ENCODE measurements at places on chromosomes 16 and 17.

- no peak for DNase-seq
Measured at GRCh38 chr17:17873450-17873991, 36.7 kb upstream of the SREBF1 start.

GRCh38 chr16:3328643-3329042 lies 23.3 kb downstream of the ZNF75A start:
- DNase-seq = no peak

- DNase-seq = no peak
Measured at GRCh38 chr17:43353393-43353792, 45.4 kb upstream of the ARL4D start.

DNA sequence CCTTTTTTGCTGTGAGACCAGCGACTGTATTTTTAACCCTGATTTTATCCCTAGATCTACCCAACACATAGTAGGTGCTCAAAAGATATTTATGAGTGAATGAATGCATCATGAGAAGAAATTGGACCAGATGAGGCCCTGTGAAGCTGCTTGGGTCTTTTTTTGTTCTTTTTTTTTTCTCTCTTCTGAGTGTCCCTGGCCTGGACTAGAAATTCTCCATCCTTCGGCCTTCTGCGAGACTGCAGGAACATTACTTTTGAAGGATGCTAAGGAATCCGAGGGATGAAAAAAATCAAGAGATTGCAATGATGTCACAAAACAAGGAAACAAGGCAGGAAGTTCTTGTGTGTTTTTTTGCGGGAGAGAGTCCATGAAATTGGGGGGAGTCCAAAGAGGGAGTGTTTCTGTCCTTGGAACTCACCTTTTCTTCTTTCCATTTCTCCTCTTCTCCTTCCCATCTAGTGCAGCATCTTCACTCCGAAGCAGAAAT lies 560 bp upstream of the RUSF1 start:
- DNase-seq = no peak

DNA sequence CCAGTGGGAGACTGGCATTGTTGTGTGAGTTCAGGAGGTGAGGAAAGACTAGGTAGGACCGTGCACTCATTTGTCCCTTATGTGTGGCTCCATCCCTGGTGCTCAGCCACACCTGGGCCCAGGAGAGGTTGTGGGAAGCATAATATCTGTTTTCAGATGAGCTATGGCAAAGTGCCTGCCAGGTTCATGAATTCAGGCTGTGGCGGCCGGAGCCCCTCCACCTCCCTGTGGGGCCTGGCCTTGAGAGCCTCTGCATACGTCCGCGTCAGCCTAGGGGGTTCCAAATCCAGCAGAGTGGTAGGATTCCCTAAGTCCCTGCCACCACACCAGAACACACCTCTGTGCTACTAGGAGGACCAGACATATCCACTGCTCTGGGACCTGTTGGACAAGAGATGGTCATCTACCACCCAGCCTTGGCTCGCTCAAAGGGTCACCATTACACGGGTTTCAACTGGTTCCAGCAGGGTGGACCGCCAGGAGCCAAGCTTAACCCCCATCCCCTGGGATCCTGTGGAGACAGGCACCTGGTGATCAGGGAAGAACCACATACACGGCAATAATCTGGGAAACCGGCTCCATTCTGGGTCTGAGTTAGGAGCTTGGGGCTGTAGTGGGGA lies 2.0 kb downstream of the B3GNT9 start:
- no peak for DNase-seq

DNA sequence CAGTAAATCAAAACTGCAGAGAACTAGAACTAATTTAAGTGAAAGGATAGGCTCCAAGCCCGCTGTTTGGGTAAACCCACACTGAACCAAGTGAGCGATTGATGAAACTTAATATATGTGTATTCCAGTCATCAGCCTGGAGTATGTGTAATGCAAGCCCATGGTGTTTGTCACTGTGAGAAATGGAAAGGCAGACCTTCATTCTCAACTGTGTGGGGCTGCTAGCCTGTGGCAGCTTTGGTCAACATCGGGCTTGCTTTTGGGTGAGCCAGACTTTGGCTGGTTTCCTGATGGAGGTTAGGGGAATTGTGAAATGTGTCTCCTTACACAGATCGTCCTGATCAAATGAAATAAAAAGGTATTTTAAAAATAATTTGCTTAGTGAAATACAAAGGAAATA lies 279.9 kb downstream of the IRX3 start:
- no peak for DNase-seq

DNA sequence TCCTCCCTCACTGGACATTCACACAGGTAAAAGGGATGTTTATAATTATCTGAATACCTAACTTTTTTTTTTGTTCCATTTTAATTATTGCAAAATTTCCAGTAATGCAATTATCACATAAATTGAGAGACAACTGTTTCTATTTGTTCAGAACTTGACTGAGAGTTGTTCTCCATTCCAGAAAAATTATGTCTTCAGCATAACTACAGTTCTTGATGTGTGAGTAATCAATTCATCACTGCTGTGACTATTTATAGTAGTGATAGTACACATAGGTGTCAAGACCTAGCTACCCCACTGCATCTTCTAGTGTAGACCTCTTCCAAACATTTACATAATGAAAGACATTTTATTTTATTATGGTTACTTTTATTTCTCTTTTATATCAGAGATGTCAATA lies 5.8 kb upstream of the TNRC6A start:
- DNase-seq = no peak

DNA sequence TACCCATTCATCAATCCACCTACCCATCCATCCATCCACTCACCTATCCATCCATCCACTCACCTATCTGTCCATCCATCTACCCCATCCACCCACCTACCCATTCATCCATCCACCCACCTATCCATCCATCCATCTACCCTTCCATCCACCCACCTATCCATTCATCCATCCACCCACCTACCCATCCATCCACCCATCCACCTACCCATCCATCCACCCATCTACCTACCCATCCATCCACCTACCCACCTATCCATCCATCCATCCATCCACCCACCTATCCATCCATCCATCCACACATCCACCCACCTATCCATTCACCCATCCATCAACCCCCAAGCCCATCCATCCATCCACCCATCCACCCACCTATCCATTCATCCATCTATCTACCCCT lies 267.1 kb downstream of the MRTFB start:
- no peak for DNase-seq

DNA sequence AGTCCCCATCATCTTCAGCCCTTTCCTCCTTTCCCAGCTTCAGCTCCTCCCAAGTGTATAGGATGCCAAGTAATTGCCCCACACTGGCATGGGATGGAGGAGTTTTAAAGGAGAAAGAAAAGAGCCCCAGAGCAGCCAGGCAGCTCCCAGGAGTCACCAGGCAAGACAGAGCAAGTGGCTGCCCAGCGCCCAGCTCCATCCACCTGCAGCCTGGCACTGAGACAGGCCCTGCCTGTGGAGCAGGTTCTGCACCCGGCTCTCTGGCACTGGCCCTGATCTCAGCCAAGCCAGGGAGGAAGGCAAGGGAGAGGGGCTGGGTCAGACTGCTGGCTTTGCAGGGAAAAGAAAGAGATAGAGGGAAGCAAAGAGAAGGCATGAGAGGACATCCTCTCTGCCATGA lies 21.7 kb downstream of the FOXN1 start:
- DNase-seq = no peak

DNA sequence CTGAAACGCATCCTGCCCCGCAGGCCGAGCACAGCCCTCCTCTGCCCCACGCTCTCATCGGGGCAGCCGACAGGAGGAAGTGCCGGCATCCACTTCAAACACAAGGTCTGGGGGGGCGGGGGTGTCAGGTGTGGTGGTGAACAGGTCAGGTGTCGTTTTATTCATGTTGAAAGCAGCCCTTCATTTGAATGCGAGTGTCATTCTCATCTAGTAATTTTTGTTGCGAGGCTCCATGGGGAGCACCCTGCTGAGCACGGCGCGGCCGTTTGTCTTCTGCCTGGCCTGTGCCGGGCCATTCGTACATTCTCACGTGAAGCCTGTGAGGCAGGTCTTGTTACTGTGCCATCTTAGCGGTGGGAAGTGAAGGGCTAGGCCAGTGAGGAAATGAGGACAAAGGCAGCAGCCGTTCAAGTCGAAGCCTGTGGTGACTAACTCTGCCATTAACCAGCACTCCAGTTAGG lies 1.9 kb downstream of the ACSF3 start:
- no peak for DNase-seq

GRCh38 chr17:55341432-55341831 lies 76.7 kb downstream of the HLF start:
- no peak for DNase-seq

GRCh38 chr17:17551361-17551760 lies 40.1 kb downstream of the PEMT start:
- no peak for DNase-seq

- DNase-seq = no peak
Measured at GRCh38 chr16:21028728-21029127, 121.9 kb downstream of the DNAH3 start.

Data from NCI-H510A treated with DMSO at 0.1 percent for 48 hours (cell line).